ENCODE measurements at places on chromosomes 3 and 15.

GRCh38 chr3:127770671-127771355 is 51.5 kb downstream of the MGLL start:
- no peak for DNase-seq

DNA sequence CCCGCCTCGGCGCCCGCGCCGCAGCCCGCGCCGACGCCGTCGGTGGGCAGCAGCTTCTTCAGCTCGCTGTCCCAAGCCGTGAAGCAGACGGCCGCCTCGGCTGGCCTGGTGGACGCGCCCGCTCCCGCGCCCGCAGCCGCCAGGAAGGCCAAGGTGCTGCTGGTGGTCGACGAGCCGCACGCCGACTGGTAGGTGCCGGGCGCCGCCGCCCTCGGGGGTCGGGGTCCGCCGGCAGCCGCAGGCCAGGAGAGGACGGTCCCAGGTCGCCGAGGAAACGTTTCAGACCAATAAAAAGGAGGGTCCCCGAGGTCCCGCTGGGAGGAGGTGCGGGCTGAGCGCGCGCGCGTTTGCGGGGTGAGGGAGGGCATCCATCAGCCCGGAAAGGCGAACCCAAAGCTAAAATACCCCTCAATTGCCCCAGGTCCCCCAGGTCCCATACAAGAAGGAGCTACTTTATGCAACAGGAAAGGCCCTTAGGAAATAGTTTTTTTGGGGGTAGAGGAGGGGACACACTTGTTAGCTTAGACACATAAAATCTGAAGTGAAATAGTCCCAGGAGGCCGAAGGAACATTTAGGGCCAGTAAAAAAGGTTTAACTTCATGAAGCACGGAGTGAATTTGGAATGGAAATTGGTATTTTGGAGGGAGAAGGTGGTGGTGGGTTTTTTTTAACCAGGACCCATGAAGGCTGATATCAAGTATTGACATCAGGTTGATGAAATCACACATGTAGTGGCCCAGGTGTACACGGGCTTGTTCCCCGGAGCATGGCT is 739 bp downstream of the SYN2 start:
- DNase-seq: no peak

- no peak for DNase-seq
Measured at GRCh38 chr3:110928016-110928662, 143.5 kb upstream of the NECTIN3 start.

DNA sequence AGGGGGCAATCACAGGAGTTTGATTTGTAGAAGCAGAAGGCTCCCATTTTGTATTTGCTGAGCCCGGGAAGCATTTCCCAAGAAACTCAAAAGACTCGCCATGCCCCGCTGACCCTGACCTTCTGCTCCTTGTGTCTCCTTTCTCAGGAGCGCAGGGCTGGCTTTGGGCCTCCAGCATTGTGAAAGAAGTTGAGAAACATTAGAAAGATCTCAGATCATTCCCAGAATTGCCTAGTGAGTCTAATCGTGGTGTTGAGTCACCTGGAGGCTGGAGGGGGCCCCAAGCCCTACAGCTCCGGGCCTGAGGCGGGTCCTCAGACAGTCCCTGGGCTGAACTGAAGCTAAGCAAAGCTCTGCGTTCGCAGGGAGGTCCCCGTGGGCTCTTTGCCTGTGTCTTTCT is 10.9 kb upstream of the PIGZ start:
- no peak for DNase-seq

- DNase-seq: no peak
Measured at GRCh38 chr3:139675327-139675726, 2.4 kb downstream of the NMNAT3 start.

DNA sequence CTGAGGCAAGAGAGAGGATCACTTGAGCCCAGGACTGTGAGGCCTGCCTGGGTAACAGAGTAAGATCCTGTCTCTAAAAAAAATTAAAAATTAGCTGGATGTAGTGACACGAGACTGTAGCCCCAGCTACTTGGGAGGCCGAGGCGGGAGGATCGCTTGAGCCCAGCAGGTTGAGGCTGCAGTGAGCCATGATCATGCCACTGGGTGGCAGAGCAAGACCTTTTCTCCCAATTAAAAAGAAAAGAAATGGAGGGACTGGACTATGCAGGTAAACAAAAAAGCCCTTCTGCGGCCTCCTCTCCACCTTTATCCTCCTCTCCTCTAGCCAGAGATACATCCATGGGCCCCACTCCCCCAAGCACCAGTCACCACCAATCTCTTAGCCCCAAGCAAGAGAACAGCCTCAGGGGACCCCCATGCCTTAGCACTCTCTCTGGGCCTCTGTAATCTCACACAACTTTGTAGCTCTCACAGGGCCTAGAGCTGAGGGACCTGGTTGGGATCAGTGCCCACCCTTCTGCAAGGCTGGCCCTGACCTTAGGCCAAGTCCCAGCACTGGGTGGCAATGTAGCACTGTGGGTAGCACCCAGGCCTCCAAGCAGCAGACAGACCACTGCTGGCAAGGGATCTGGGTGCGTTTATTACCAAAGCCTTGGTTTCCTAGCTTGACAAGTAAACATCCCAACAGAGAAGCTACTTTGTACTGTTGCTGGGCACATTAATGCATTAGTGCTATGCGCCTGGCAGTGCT is 43.4 kb downstream of the FAM174B start:
- no peak for DNase-seq

- DNase-seq: no peak
Measured at GRCh38 chr15:95994418-95994817, 336.1 kb upstream of the NR2F2 start.

DNA sequence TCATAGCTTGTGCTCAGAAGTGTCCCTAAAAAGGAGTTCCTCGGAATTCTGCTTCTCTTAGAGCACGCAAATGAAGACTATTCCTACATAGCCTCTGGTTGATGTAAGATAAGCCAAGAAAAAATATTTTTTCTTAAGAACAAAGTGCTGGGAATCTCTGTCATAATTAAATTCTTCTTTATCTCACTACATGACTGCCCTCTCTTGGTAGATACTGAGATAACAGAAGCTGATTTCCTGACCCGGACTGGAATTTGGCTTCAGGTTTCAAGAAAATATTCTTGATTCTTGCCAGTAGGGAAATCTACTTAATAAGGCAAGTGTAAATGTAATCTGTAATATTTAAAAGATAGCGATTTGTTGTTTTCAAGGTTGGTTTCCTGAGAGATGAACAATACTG is 31.3 kb upstream of the SETMAR start:
- DNase-seq: no peak

DNA sequence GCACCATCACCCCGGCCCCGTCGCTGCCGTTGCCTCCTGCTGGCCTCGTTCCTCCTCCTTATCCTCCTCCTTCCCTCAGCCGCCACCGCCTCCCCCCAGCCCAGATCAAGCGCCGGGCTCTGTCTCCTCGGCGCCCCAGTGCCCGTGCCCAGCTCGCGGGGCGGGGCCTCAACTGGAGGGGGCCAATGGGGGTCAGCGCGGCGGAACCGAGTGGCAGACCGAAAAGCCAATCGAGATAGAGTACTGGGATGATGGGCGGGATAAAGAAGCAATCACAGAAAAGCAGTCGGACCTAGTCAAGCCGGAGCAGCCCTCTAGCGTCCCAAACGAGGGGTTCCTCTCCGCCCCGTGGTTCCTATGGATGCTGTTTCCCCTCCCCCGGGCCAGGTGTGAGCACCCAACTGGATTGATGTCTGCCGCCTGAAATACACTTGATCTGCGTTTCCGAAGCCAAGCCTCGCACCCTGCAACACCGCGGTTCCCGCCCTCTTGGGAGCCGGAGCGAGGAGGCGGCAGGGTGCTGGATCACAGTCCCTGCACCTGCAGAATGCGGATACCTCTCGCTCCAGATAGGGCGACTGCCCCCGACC is at the start of gene FRMD5:
FRMD5 (minus strand) TSS at position 121 of the 590 bp plus-strand sequence.
- DNase-seq: peak; percentile 93

DNA sequence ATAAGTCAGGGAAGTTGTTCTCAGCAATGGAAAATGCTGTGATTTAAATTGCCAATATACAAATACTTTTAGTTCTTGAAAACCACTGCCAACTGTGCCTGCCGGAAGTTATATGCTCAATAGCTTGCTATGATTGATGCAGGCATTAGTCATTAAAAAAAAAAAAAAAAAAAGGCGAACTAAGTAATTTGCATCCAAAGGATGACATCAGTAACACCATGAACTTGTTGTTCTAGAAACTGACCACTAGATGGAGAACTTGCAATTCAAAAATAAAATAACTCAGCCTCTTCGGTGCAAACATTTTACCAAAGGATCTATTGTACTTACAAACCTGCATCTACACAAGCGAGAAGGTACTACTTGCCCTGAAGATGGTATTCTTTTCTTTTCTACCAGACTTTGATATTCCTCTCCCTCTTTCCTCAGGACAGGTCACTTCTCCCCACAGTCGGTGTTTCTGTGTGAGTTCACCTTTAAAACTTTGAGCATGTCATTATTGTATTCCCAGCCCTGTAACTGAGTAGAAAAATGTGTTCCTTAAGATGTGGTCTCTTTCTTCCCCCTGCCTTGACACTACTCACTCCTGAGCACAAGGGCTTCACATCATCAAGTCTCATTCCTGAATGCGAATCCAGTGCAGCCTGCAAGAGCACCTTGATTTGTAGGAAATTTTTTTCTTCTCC is 115.0 kb upstream of the VEPH1 start:
- peak; percentile 3 for DNase-seq
